Spinal cord (tissue), 10 donors: ENCODE measurements at places on chromosomes 11 and 22. TPM values are rescaled to one million over a fixed set of nuclear protein-coding genes. Genes with fewer than 3 reads are reported as not detected.

DNA sequence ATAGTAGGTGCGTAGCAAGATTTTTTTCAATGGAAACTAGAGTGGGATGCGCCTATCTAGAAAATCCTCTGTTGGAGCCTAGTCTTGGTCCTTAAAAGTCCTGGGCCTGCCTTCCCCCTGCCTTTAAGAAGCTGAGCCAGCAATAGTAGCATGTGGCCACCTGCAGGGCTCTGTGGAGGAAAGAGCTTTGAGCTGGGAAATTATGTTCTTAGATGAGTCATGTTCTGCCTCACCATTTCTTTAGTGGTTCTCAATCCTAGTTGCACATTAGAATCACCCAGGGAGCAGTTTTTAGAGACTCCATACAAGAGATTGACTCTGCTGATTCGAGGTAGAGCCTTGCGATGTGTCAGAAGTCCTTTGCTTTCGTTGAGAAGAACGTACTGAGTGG, 133.5 kb downstream of the COMMD9 start:
- no peak for DNase-seq
- no peak overlapping the region for H3K4me3 ChIP-seq
- no peaks in the 10 kb centered on the region for H3K27me3 ChIP-seq
- peak overlapping the region; percentile 57 for H3K27ac ChIP-seq

- no peaks in the 10 kb centered on the region for H3K27me3 ChIP-seq
- H3K4me1 ChIP-seq = no peaks in the 10 kb centered on the region
- no peak for DNase-seq
- H3K36me3 ChIP-seq = peaks cover 11% of the 10 kb centered on the region
- no peak overlapping the region for H3K27ac ChIP-seq
- no peak overlapping the region for H3K4me3 ChIP-seq
These were observed 27.3 kb downstream of the INTS4 start for GRCh38 chr11:77967121-77967520.

DNA sequence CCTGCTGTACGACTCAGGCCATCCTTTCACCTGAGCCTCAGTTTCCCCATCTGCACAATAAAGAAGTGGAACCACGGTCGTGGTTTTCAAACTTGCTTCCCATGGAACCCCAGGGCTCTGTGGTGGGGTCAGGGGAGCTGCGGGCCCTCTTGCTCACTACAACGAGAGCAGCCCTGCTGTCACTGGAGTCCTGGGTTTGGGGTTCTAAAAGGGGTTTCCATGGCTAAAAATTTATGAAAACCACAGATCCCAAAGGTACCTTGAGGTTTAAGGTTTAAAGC, 45.4 kb upstream of the CARS1 start:
- no peak overlapping the region for H3K4me3 ChIP-seq
- H3K4me1 ChIP-seq = no peaks in the 10 kb centered on the region
- DNase-seq = no peak
- H3K36me3 ChIP-seq = peaks cover 85% of the 10 kb centered on the region

DNA sequence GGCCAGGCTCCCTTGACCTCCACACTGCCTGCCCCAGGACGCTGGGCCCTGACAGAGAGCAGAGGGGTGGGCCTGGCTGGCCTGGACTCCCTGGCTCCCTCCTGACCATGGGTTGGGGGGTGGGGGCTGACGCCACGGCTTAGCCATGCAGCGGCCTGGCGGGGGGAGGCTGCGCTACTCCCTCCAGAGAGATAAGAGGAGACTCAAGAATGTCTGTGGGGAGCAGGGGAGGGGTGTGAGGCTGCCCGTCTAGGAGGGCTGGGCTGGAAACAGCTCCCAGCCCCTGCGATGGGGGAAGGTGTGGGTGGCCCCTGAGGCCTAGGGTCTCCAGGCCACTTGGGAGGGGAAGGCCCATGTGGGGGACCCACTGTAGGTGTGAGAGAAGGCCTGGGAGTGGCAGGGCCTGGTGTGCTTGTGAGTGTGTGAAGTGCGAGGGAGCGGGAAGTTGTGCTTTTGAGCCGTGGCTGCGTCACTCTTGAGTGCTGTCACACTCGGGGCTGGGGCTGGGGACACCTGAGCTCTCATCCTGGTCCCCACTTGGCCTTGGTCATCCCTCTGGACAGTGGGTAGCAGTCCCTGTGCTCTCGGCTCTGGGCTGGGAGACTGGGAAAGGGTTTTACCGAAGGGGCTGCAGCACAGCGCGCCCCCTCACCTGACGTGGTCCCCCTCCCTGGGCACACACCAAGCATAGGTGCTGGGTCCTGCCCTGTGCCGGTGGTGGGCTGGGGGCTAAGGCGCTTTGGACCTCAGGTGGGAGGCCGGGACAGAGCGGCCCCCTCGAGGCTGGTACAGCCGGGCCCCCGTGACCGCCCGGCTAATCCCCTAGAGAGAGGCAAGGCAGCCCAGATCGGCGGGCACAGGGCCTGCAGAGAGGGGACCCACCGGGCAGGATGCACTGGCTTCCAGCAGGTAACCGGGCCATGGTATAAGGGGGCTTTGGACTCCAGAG, 2.4 kb downstream of the MYRF start:
- H3K4me1 ChIP-seq = peaks cover 41% of the 10 kb centered on the region
- H3K36me3 ChIP-seq = peaks cover 6% of the 10 kb centered on the region
- H3K4me3 ChIP-seq = no peak overlapping the region
- H3K27me3 ChIP-seq = peaks cover 22% of the 10 kb centered on the region

DNA sequence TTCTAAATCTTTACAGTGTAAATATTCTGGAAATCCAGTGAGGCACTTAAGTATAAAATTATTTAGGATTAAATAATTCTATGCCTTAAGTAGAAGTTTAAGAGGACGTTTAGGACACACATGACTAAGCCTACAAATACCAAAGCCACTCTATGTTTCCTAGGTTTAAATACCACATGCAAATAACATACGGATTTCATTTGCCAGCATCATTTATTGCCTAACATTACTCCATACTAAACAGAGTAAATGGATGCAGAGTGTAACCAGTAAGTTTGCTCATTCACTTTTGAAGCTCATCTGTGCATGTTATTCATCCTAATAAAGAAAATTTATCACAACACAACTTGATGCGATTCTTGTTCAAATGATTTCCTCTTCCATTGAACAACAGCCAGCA, 4.1 kb downstream of the BDNF start:
- H3K36me3 ChIP-seq = no peaks in the 10 kb centered on the region
- H3K4me1 ChIP-seq = peaks cover 24% of the 10 kb centered on the region
- no peak overlapping the region for H3K4me3 ChIP-seq
- DNase-seq = no peak

GRCh38 chr11:110852921-110853490, 140.8 kb upstream of the ARHGAP20 start:
- no peaks in the 10 kb centered on the region for H3K27me3 ChIP-seq
- no peaks in the 10 kb centered on the region for H3K36me3 ChIP-seq
- no peak for DNase-seq
- H3K27ac ChIP-seq = no peak overlapping the region
- no peak overlapping the region for H3K4me3 ChIP-seq

DNA sequence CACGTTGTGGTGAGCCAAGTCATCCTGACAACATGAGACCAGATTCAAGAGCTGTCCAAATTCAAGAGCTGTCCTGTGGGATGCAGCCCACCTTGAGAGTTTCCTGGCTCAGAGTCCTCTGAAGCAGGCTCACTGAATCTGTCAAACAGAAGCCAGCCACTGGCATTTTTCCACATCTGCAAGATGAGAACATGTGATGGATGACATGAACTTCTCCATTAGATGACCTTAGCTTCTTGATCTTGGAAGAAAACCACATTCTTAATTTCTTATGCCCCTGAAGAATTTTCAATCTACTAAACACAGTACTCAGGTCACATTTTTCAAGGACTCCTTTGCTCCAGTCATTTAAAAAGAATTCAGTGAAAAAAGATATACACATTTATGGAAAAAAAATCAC, 291.0 kb downstream of the GUCY1A2 start:
- H3K36me3 ChIP-seq = no peaks in the 10 kb centered on the region
- no peak for DNase-seq
- H3K27me3 ChIP-seq = no peaks in the 10 kb centered on the region
- no peak overlapping the region for H3K27ac ChIP-seq
- H3K4me1 ChIP-seq = no peaks in the 10 kb centered on the region
- H3K4me3 ChIP-seq = no peak overlapping the region

- H3K27me3 ChIP-seq = no peaks in the 10 kb centered on the region
- peaks cover 15% of the 10 kb centered on the region for H3K36me3 ChIP-seq
- H3K4me3 ChIP-seq = no peak overlapping the region
- no peak overlapping the region for H3K27ac ChIP-seq
These were observed 58.5 kb downstream of the PPP2R1B start for GRCh38 chr11:111707691-111708067.

- no peak for DNase-seq
- no peak overlapping the region for H3K27ac ChIP-seq
- H3K36me3 ChIP-seq = no peaks in the 10 kb centered on the region
- H3K27me3 ChIP-seq = peaks cover 52% of the 10 kb centered on the region
These were observed 439 bp downstream of the LMO1 start for GRCh38 chr11:8263109-8263768.

DNA sequence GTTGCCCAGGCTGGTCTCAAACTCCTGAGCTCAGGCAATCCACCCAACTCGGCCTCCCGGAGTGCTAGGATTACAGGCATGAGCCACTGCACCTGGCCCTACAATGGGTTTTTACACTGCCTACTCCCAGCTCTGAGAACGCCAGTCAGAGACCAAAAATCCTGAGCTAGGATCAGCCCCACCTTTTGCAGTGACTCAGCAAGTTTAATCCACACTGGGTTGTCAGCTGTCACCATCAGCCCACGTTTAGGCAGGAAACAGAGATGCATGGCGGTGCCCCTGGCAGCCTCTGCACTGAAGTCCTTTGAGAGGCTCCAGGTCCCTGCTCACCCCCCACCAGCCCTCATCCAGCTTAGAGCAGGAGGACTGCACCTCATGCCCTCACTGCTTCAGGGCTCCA, 117.6 kb downstream of the ARHGAP8 start:
- H3K27me3 ChIP-seq = no peaks in the 10 kb centered on the region
- H3K36me3 ChIP-seq = peaks cover 15% of the 10 kb centered on the region
- DNase-seq = no peak
- H3K27ac ChIP-seq = no peak overlapping the region

DNA sequence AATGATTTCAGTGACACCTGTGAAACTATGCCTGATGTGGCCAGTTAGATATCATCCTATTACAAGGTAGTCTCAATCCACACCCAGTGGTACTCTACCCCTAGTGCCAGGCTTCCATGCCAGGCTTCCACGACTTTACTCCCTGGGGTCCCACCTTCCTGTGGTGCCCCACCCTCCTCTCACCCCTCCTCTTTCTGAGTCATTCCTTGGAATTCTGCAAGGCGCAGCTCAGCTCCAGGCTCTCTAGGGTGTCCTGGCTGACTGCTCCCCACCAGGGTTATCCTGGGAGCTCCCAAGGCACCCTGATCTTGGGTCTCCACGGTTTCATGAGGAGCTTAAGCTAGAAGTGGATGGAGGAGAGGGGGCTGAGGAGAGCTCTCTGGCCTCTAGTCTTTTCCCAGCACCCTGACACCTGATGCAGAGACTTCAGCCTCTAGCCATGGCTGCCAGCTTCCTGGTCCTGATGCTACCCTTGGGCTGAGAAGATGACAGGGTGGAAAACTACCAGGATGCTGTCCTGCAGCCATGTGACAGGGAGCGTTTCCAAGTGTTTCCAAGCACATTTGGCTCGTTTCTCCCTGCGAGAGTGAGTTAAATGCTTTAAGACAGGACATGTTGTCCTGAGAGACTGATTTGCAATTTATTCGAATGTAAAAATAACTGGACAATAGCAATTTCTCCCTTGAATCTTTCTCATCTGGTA, 1461.2 kb downstream of the TBC1D22A start:
- no peak overlapping the region for H3K4me3 ChIP-seq
- peaks cover 13% of the 10 kb centered on the region for H3K4me1 ChIP-seq
- no peaks in the 10 kb centered on the region for H3K36me3 ChIP-seq
- DNase-seq = peak; percentile 28
- H3K27me3 ChIP-seq = no peaks in the 10 kb centered on the region
- no peak overlapping the region for H3K27ac ChIP-seq

CREB3L1 gene
- total RNA-seq = 12.8 TPM

CD3E gene
- total RNA-seq = not detected

C22orf31 gene
- total RNA-seq = not detected

KDELR3 gene
- total RNA-seq = 24.6 TPM

TESMIN gene
- 1.5 TPM for total RNA-seq

DNAJB7 gene
- total RNA-seq = not detected

B3GAT1 gene
- 31.7 TPM for total RNA-seq

FAM180B gene
- 2.9 TPM for total RNA-seq
